HT1080 (cell line): ENCODE measurements at places on chromosomes 11 and 22. TPM values are rescaled to one million over a fixed set of nuclear protein-coding genes. Genes with fewer than 3 reads are reported as not detected.

DNA sequence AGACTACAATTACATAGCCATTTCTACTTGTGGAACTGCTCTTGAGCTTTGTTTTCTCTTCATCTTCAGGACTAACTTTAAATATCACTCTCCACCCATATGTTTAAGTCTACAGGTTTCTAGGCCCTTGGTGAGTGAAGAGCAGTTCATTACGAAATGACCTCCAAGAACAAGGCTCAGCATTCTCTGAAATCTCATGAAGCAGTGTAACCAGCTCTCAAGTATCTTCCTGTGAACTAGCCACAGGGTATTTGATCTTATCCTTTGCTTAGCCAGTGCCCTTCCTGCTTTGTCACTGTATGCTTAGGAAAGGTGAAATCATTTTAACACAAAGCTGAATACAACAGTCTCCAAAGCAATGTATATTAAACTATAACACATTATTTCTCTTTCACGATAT, 20.4 kb upstream of the LYVE1 start:
- DNase-seq, result no peak

ENTHD1 gene
- total RNA-seq, result not detected in 2 replicates

CYB5R3 gene
- 69.9 and 112 TPM in 2 replicates for total RNA-seq

GRCh38 chr11:57735619-57736298, 5.5 kb upstream of the SELENOH start:
- no peak for DNase-seq

- no peak for DNase-seq
Observed at GRCh38 chr22:40585310-40585751, 51.2 kb downstream of the MRTFA start.

DNA sequence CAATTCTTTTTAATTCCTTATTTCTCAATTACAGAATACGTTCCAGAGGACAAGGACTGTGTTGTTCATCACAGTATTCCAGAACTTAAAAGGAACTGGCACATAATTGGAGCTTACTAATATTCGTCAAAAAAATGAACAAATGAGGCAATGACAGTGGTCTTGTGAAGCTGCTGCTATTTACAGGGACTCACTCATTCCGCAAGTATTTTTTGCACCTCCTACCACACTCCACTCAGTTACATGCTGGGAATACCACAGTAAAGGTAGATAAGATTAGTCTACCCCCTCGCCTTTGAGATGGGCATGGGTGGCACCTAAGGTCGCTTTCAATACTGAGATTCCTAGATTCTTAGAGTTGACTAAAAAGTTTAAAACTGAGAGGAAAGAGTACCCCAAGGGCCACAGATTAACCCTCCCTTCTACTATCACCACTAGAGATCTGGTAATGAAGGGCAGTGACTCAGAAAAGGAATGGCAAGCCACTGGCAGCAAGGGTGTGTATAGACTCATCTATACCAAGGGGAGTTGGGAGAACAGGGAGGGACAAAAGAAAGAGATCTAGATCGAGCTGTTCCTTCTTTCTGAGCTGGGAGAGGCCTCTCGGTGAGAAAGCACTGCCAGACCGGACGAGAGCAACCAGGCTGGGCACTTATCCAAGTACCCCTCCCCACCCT, 85.0 kb downstream of the RPL27A start:
- peak; percentile 84 for DNase-seq

DNA sequence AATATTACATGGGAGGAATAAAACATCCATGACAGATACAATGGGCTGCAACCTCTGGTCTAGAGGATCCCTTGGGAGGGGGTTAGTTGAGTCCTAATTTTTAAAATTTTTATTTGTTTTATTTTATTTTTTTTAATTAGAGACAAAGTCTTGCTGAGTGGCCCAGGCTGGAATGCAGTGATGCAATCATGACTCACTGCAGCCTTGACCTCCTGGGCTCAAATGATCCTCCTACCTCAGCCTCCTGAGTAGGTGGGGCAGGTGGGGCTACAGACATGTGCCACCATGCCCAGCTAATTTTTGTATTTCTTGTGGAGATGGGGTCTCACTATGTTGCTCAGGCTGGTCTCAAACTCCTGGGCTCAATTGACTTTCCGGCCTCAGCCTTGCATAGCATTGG, 43.1 kb downstream of the FDX1 start:
- peak; percentile 69 for DNase-seq

ST14 gene
- 0.07 and 0.31 TPM in 2 replicates for total RNA-seq

DNA sequence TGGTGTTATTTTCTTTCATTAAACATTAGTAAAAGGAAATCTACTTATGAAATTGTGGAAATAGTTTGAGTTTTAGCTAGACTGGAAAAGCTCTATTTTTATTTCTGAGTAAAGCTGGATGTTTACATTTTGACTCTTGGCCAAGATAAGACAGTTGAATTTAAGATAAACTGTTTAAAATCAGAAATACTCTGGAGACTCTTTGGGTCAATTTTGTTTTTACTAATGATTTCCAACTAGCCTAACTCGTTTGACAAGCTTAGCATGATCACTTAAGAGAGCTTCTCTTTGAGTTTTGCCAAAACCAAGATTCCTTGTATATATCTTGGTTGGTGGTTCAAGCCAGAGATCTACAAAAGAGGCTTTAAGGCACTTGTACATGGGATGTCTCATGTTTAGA, 724.8 kb upstream of the LUZP2 start:
- DNase-seq, result no peak

MIOX gene
- 0.13 TPM in 1 of 2 replicates, not detected in the other for total RNA-seq

DNA sequence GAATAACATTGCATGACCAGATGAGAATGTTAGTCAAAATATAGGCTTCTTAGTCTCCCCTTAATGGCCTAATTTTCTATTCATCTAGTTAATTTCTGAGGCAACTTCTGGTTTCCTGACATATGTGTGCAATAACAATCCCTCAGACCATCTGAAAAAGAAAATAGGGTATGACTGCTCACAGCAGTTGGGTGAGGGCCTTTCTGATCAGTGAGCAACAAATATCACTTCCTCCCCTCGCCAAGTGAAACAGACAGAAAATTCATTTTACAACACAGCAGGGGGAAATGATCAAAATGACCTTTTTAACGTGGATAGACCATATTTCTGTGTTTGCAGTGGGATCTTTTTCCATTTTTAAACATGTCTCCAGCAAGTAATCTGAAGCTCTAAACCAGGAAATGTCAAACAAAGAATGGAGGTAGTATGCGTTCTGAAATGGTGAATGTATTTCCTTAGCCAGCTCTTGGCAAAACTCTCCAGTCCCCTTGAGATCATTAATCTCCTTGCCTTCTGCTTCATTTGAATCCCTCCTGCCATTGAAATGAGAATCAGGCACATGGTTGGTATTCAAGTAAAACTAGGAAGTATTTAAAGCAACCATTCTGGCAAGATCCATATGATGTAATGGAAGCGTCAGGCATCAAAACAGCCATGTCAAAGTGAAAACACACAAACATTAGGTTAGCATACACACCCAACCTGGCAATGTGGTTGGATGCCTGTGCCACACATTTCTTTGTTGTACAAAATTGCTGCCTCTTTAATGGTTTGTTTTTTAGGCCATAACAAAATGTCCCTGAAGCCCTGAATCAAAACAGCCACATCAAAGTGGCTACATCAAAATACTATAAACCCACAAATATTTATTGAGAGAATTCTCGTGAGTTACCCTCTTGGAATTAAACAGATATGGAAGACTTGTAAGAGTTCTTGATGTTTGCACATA, 100.1 kb downstream of the SLC1A2 start:
- no peak for DNase-seq

DNA sequence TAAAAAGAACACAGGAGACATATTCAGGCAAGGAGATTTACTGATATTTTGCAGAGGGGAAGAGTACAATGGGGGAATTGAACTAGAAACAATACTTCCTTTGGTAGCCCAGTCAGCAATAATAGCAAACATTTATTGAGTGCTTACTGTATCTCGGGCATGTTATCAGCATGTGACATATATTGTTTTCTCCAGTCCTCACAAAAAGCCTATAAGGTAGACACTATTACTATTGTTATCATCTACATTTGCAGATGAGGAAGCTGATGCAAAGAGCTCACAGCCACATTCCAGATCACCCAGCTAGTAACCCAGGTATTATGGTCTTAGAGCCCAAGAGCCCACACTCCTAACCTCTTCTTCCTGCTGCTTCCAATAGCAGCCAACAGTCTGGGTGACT, 27.9 kb downstream of the NAV2 start:
- no peak for DNase-seq
